Activated effector memory CD4-positive, alpha-beta T cell treated with Interleukin-2 at 50 U/mL for 16 hours (primary cell): ENCODE measurements at places on chromosomes 3 and 15.

- no peak for DNase-seq
These were observed 29.1 kb upstream of the VIPR1 start for GRCh38 chr3:42473083-42473932.

GRCh38 chr3:15299036-15299435 is 33.4 kb downstream of the SH3BP5 start:
- no peak for DNase-seq

GRCh38 chr3:194720048-194720447 is 34.4 kb downstream of the FAM43A start:
- DNase-seq, result no peak

GRCh38 chr15:53586799-53587198 is 172.7 kb downstream of the WDR72 start:
- no peak for DNase-seq

- no peak for DNase-seq
These were observed 91.0 kb downstream of the RAD18 start for GRCh38 chr3:8872261-8872660.

DNA sequence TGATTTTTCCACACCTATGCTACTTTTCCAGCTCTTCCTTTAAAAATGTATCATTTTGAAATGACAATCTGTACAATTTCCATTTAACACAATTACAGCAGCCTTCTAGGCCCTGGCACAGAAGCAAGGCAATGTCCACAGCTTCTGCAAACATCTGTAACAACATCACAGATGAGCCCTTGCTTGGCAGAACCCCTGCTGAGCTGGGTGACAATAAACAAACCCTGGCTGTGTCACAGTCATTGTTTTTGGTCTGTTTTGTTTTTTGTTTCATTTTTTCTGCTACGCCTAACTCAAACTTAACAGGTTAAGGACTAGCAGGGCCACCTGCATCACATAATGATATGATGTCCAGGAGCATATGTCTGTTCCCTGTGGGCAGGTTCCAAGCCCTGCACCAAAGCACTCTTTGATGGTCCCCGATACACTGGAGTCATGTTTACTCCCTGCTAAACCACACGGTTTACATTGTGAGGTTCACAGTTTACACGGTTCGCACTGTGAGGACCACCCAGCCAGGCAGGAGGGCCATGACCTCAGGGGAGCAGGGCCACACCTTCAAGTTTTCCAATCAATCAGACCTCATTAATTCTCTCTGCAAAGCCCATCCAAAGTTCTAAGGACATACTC is 186.8 kb upstream of the CHRNA7 start:
- no peak for DNase-seq

- DNase-seq, result no peak
These were observed 462.2 kb downstream of the ZPLD1 start for GRCh38 chr3:102896851-102897621.

- DNase-seq, result no peak
These were observed 51.8 kb downstream of the RGMA start for GRCh38 chr15:93036951-93037819.

DNA sequence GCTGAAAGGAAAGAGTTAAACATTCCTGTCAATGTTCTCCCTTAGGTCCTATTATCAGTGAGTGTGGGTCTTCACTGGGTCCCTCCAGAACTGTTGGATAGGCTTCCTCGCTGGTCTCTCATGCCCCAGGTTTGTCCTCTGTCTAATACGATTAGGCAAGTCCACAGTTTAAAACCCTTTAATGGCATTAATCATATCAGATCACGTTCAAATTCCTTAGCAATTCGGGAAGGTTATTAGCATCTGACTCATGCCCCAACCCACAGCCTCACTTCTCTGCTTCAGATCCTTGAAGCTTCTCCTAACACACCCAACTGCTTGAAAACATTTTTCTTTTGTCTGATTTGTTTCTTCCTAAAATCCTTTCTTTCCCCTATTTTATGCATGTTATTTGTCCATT is 224.3 kb upstream of the ATP10A start:
- DNase-seq, result no peak

- no peak for DNase-seq
These were observed 10.7 kb upstream of the CYP8B1 start for GRCh38 chr3:42886294-42886822.

DNA sequence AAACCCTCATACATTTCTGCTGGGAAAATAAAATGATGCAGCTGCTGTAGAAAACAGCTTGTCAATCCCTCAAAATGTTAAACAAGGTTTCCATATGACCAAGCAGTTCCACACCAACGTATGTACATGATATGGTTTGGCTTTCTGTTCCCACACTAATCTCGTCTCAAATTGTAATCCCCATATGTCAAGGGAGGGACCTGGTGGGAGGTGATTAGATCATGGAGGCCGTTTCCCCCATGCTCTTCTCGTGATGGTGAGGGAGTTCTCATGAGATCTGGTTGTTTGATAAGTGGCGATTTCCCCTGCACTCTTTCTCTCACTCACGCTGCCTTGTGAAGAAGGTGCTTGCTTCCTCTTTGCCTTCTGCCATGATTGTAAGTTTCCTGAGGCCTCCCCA is 100.6 kb upstream of the SLC24A5 start:
- no peak for DNase-seq

DNA sequence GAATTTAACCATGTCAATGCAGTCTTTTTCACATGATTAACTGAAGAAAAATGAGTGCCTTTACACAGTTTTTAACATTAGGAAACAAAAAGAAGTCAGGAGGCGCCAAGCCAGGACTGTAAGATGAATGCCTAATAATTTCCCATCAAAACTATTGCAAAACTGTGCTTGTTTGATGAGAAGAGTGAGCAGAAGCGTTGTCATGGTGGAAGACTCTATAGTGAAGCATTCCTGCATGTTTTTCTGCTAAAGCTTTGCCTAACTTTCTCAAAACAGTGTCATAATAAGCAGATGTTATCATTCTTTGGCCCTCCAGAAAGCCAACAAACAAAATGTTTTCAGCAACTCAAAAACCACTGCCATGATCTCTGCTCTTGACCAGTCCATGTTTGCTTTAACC is 156.8 kb upstream of the CDIN1 start:
- no peak for DNase-seq

DNA sequence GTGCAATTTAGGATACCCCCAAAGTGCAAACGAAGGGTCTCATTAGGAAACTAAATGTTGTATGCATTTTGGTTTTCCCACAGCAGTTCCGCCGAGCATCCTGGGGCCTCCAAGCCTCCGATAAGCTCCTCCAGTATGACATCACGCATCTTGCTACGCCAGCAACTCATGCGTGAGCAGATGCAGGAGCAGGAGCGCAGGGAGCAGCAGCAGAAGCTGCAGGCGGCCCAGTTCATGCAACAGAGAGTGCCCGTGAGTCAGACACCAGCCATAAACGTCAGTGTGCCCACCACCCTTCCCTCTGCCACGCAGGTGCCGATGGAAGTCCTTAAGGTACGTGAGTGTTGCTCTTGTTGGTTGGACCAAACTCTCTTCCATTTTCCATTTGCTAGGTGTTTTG is 120.5 kb upstream of the SAMMSON start:
- no peak for DNase-seq

DNA sequence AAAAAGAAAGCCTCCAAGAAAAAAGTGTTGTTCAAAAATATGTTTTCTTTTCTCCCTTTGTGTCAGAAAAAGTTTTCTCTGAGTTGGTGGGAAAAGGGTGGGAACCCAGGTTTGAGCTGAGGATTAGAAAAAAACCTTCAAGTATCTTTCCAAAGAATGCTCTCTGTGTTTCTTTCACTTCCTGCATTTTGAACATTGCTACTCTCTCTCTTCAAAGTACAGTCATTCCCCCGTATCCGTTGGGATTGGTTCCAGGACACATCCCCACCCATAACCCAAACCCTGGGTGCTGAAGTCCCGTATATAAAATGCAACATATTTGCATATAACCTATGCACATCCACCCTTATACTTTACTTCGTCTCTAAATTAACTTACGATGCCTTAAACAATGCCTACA is 139.6 kb downstream of the TMCO5A start:
- DNase-seq, result no peak

DNA sequence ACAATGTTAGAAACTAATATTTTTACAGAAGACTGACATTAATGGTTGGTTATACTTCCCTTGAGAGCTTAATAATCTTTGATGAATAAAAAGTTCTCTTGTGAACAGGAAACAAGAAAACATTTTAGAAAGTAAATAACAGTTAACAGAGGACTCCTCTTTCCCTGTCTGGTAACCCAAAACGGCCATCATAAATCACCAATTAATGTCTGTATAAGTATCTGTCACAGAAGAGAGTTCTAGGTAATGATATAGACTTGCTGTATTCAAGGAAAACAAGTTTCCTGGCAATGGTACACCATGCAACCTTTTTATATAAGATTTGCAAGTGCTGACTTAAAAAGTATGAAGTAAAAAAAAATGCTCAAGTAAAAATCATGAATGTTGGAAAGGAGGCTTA is 426.7 kb downstream of the SOX2 start:
- DNase-seq, result no peak

DNA sequence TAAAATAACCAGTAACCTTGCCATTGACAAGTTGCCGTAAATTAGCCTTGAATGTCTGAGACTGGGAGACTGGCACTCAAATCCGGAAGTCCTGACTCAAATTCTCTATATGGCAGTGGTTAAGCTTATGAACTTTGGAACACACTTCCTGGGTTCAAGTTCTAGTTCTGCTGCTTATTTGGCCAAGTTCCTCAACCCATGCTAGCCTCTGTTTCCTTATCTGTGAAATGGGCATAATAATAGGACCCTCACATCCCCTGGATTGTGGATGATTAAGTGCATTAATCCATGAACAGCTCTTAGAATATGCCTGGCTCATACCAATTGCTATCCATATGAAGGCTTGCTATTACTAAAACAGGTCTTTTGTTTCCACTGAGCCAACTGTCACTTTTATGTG is 311.5 kb downstream of the EDEM1 start:
- DNase-seq, result no peak

DNA sequence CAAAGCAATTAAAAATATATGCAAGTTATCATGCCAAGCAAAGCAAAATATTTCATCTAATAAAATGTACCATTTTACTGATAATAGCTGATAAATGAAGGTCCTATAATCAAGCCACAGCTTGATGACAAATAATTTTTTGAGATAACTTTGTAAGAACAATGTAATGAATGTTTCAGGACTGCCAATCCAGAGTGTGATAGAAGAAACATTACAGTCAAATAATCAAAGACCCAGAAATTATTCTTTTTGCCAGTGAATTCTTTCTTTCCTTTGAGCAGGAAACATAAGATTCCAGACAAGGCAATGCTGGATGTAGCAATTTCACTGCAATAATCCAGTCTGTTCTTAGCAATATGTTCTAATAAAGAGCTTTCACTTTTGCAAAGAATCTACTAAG is 556.1 kb downstream of the PLOD2 start:
- no peak for DNase-seq

DNA sequence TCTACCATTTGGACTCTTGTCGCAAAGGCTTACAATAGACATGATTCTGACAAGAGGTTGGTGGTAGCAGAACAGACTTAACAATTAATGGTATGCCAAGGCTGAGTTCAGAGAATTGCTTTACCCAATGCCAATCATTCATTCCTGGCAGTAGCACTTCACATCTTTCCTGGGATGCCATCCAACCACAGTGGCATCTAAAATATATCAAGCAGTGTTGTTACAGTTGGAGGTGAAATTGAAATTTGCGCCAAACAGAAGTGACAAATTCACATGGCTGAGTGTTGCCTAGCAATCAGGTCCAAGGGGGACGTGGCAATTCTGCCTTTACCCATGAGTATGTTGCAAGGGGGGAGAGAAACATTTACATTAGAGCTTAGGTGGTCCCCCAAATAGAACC is 21.0 kb upstream of the DPH6 start:
- DNase-seq, result no peak

- no peak for DNase-seq
These were observed 17.0 kb downstream of the LRCH3 start for GRCh38 chr3:197807969-197808587.

GRCh38 chr3:155362808-155363689 is 69.6 kb upstream of the STRIT1 start:
- no peak for DNase-seq

DNA sequence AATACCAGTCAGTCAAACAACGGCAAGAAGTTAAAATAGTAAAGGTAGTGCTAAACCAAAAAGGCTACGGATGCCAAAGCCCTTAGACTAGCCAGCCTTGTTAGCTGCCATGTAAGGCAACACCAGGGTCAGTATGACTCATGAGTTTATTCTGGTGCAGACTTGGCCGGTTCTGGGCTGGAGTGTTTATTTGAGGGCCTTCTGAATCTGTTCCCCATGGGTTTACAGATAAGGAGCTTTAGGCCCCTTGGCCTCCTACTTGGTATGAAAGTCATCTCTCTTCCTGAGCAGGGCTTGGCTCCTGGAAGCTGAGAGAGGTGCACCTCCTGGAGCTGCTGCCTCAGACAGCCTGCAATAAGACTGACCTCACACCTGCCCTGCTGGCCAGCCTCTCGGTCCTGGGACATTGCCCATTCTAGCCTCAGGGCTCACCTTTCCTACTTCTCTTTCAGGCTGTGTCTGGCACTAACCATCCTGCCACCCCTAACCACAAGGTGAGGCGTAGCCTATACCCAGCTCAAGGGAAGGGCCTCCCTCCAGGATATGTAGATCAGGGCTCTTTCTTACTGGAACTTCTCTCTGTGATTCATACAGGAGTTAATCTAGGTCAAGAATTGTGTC is 10.4 kb upstream of the RTP1 start:
- no peak for DNase-seq

DNA sequence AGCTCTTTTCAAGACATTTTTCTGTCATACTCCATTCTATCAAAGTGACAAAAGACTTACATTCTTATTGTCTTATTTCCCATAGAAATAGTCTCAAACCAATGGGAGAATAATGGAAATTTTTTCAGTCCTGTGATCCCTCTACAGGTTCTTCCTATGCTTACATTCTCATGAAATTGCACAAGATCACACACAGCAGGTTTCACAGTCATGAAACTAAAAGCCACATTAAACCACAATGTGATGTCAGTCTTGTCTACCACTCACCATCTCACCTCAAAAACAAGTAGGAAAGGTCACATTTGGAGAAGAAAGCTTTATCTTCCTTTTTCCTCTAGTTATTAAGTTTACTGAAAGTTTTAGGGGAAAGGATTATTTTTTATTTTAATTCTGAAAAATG is 161.0 kb upstream of the RORA start:
- no peak for DNase-seq

GRCh38 chr15:69669446-69669845 is 216.8 kb downstream of the RPLP1 start:
- DNase-seq, result no peak
